ENCODE measurements at places on chromosomes 1 and 21.

DNA sequence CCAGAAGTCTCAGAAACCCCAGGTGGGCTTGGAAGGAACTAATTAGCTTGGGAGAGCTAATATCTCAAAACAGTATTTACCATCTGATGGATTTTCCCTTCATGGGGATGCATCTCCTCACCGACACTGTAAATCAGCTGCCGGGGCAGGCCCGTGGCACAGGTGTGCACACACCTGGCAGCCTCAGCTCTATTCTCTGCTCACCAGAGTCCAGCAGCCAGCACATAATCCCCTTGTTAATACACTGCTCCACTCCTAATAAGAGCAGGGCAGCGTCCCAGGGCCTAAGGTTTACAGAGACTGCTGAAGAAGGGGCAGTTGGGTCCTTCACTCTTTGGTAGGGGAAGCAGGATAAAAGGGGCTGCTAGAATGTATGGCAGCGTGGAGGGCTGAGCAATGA is 200.0 kb downstream of the TOMM20 start:
- DNase-seq, result peak; percentile 47

DNA sequence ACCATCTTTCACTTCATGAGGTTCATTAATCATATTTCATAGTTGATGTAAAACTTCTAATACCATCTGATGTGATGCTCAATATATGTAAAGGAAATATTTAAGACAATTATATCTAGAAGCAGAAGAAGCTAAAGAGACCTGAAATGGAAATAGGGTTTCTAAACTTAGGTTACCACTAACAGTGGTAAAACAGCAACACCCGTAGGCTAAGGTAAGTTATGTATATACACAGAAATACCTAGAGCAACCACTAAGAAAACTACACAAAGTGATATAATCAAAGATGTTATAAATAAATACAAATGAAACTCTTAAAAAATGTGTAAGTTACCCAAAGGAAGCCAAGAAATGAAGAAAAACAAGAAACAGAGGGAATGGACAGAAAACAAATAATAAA is 61.1 kb upstream of the TNFSF4 start:
- DNase-seq, result no peak

GRCh38 chr1:29123053-29123886 is 433 bp downstream of the TMEM200B start:
- DNase-seq, result no peak

- DNase-seq, result no peak
These were observed 2.9 kb downstream of the TENT5C start for GRCh38 chr1:117608758-117609157.

DNA sequence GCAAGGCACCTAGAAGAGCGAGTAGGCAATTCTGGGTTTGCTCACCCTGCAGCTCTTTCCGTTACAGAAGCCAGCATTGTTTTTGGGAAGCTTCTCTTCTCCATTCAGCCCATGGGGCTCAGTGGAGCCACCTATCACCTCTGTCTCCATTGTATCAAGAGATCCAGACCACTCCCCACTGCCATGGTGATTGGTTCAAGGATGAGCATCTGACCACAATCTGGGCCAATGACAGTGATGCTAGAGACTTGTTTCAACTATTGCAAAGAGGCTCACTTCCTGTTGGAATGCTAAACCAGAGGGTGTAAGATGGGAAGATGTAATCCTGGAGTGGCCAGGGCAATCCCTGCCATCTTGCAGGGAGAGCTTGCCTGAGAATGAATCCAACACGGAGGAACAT is 6.6 kb downstream of the SPATA21 start:
- no peak for DNase-seq

GRCh38 chr1:20216574-20216973 is 30.3 kb upstream of the PLA2G2C start:
- DNase-seq, result peak; percentile 7

DNA sequence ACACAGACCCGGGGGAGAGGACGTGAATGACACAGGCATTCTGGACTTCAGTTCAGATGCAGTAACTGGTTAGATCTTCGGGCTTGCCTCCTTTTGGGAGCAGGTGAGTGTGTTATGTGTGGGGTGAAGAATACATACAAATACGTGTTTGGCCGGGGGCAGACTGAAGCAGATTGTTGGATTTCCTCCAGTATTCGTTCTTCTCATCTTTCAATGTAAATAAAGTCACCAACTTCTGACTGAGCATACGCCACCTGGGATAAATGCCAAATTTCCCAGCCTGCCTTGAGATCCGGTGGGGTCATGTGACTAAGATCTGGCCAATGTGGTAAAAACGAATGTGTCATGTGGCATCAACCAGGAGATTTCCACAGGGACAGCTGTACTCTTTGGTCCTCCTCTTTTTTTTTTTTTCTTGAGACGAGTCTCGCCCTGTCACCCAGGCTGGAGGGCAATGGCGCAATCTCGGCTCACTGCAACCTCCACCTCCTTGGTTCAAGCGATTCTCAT is 189.8 kb downstream of the RGS7 start:
- DNase-seq, result peak; percentile 71

- peak; percentile 87 for DNase-seq
These were observed 13.4 kb upstream of the ODF2L start for GRCh38 chr1:86409416-86410021.

DNA sequence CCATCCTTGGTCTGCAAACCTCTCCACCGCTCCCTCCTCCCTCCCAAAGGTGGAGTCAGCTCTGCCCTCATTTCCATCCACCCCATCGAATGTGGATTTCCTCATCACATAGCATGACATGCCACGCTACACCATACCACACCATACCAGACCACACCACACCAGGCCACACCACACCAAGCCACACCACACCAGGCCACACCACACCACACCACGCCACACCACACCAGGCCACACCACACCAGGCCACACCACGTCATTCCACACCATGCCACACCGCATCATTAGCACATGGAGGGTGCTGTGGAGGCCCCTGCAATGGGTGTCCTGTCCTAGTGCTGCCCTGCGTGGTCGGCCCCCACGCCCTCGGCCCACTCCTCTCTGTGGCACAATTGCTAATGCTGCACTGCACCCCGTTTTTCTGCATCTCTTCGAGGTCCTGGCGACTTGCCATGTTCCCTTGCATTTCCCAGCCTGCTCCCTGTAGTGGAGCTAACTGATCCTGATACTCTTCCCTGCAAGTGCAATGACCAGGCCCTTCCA is 11.3 kb downstream of the DFFB start:
- DNase-seq, result no peak

All from NCI-H2171 (cell line).